DMS 273 treated with DMSO at 0.1 percent for 48 hours (cell line): ENCODE measurements at places on chromosomes 4 and X.

DNA sequence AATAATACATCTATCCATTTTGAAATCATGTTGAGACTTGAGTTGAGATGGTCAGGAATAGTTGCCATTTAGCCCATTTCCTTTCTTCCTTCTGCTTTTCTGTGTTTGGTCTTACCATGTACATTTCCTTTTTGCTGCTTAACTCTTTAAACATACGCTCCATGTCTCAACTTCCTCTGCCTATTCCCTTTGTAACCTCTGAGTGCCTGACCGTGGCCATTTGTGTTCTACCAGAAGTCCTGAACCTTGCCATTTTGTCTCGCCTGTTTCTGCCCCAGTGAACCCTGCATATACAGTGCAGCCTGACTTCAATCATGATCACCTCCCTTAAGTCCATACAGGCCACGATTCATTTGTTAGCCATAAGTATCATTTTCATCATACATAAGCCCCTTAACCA, 169.0 kb downstream of the RAPGEF2 start:
- no peak for DNase-seq

DNA sequence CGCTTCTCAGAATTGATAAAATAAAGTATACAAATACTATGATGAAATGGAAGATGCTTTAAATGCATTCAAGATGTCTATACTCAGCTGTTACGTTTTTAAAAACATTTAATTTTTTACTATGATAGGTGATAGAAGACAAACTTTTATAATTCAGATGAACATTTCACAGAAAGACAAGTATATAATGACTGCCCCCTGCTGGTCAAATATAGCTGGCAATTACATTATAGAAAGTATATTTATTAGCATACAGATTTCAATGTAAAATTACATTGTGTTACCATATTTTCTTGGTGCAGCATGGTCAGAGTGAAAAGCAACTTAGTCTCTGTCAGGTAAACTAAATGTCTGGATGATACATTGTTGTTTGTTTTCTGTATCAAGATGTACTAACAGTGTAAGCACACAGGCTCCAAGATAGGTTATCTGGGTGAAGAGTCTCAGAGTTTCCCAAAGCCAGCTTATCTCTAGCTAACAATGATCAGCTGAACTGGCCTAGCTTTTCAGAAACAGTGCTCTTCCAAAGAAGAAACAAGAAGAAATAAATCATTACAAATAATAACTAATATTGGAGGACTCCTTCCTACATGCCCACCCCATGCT, 54.1 kb downstream of the SRPX start:
- DNase-seq, result no peak

GRCh38 chr4:169268951-169269760, 1.6 kb downstream of the SH3RF1 start:
- DNase-seq, result no peak

DNA sequence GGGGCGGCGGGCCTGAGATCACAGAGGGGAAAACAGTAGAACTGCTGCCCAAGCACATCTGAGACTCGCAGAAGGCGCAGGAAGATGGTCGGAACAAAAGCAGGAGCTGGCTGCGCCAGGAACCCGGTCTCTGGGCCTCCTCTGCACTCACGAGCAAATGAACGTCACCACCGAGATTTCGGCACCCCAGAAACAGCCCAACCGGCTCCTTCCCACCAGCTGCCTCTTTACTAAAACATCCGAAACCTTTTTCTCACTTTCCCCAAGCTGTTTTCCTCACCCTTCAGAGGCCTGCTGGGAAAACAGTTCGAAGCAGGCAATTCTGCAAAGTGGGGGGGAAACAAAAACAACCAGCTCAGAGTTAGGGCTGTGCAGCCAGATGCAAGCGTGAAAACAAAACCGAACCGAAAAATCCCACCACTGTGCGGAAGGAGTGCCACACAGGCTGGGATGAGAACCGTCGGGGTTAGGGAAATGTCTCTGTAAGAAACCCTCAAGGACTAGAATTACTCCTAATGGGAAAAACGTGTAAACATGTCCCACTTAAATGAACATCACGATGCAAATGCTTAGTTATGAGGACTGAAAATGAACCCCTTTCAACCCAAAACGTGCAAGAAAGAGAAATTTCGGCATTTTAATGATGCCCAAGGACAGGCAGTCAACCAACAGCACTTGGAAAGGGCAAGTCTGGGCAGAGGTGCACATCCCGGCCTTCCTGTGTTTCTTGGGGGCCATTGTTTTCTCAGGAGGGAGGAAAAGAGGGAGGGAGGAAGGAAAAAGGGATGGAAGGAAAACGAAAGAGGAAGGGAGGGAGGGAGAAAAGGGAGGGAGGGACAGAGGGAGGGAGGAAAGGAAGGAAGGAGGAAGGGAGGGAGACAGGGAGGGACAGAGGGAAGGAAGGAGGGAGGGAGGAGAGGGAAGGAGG, 15.8 kb downstream of the DHRSX start:
- DNase-seq, result no peak

GRCh38 chr4:7270121-7270520, 77.8 kb downstream of the SORCS2 start:
- DNase-seq, result no peak

- no peak for DNase-seq
Observed at GRCh38 chrX:10217198-10217597, 60.4 kb downstream of the CLCN4 start.

- no peak for DNase-seq
Observed at GRCh38 chr4:67674098-67674497, 26.9 kb downstream of the UBA6 start.

GRCh38 chr4:87985097-87985886, 9.8 kb downstream of the SPP1 start:
- peak; percentile 16 for DNase-seq

- DNase-seq, result no peak
Observed at GRCh38 chr4:118816538-118817177, 19.3 kb downstream of the SEC24D start.

DNA sequence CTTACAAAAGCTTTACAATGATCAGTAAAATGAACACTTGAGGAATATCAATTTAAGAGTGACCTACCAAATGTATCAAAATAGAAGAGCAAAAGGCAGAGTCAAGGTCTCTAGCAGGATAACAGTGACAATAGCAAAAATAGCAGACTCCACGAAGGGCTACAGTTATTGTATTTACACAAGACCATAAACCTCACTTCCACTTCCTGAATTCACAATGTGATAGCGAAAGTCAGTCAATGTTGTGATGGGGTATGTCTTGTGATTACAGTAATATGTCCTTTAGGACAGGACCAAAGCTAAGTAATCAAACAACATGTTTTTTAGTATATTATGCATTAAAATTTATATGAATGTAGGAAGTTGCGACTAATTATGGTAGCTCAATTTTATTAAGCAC, 139.6 kb downstream of the IQCM start:
- DNase-seq, result no peak

DNA sequence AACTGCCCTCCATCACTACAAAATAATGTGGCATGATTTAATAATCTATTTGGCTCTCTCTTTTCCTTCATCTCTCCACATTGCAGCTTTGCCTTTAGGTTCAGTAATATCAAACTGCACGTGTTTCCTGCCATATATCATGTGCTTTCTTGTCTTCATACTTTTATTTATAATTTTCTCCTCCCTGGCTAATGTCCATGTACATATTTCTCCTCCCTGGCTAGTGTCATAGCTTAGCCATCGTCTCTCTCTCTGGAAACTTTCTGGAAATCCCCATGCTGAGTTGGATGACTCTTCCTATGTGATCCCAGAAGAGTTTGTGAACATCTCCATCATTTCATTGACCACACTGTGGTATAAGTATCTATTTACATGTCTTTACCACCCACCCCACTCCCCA, 21.3 kb upstream of the PDGFC start:
- no peak for DNase-seq
